ENCODE measurements at places on chromosomes 5 and 9. TPM values are rescaled to one million over a fixed set of nuclear protein-coding genes. Genes with fewer than 3 reads are reported as not detected.

Gene PCDHB6
- not detected for total RNA-seq

Gene TMEM215
- total RNA-seq: not detected

Gene DBH
- not detected for total RNA-seq

Gene DRD1
- total RNA-seq: not detected

Gene DMRT2
- 0.19 TPM for total RNA-seq
